Heart right ventricle (tissue), 16 donors: ENCODE measurements at places on chromosomes 16 and 17. TPM values are rescaled to one million over a fixed set of nuclear protein-coding genes. Genes with fewer than 3 reads are reported as not detected.
A peak's percentile ranks its signal among the peaks of the same experiment; 100 is the strongest.

SLFN12L gene
- 4.5 TPM for total RNA-seq

KRT13 gene
- not detected for total RNA-seq

MGAT5B gene
- total RNA-seq: not detected

TM4SF5 gene
- not detected for total RNA-seq

DNA sequence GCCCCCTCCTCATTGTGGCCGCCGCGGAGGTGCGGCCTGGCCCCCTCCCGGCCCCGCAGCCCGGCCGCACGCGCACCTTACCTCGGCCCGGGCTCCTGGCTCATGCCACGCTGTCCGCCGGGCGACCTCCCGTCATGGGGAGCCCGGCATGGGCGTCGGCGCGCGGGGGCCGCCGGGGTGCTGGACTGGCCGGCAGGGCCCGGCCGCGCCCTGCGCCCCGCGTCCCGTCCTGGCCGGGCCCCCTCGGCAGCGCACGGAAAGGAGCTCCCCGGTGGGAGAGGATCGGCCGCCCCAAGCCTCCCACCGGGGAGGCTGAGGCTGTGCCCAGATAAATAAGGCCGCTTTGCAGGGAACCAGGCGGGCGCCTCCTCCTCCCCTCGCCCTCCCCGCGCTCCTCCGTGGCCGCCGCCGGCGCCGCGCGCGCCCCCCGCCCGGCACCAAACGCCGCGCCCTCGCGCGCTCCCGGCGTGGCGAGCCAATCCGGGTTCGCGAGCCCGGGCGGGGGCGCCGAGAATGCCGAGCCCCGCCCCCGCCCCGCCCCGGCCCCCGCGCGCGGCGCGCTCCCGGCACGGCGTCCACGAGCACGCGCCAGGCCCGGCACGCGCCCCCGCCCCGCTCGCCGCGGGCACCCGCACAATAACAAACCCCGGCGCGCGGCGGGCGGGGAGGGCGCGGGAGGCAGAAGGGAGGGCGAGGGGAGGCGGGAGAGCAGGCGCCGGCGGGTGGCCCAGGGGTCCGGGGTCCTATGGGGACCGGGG is at the start of gene FBXL16:
Gene FBXL16, minus strand, starts transcription at position 371 of the 758 bp plus-strand sequence. CDS start 8,396 bp downstream, outside the sequence.
- no peak for DNase-seq
- H3K27me3 ChIP-seq: peaks cover 97% of the 10 kb centered on the region
- no peak within 1 kb of the TSS for H3K4me3 ChIP-seq

DNA sequence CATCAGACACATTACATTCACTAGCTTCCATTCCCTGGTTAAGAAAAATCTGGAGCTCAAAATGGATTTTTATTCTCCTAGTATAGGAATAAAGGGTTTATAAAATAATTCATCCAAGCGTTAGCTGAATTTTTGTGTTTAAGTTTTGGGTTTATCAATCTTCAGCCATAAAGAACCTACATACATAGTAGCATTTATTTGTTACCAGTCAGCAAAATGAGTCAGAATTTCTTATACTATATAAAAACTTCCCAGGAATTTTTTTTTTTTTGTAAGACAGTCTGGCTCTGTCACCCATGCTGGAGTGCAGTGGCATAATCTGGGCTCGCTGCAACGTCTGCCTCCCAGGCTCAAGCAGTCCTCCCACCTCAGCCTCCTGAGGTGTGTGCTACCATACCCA is 40.2 kb upstream of the SLC12A3 start:
- H3K4me1 ChIP-seq: no peaks in the 10 kb centered on the region
- no peaks in the 10 kb centered on the region for H3K27me3 ChIP-seq
- H3K36me3 ChIP-seq: no peaks in the 10 kb centered on the region
- no peak for DNase-seq

- no peaks in the 10 kb centered on the region for H3K36me3 ChIP-seq
- DNase-seq: no peak
- H3K4me3 ChIP-seq: peak overlapping the region; percentile 22
- no peaks in the 10 kb centered on the region for H3K27me3 ChIP-seq
Observed at GRCh38 chr16:73054813-73055482, 7.0 kb upstream of the ZFHX3 start.

DNA sequence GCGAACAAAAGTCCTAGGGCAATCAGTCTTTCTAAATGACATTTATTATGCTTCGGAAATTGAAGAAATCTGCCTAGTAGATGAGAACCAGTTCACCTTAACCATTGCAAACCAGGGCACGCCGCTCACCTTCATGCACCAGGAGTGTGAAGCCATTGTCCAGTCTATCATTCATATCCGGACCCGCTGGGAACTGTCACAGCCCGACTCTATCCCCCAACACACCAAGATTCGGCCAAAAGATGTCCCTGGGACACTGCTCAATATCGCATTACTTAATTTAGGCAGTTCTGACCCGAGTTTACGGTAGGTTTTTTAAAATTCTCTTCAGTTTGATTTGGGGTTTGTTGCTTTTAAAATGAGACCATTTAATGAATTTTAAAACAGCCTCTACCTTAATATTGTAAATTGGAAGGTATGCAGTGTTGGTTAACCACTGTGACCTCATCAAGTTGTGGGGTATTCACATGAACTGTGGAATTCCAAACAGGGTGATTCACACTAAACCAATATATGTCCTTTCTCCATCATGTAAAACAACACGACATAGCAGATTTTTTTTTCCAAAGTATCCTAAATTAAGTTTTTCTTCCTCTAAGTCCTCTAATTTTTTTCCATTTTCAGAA is 6.2 kb upstream of the EVI2A start:
- no peak overlapping the region for H3K27ac ChIP-seq
- H3K36me3 ChIP-seq: peaks cover 54% of the 10 kb centered on the region
- H3K4me3 ChIP-seq: no peak overlapping the region
- H3K27me3 ChIP-seq: no peaks in the 10 kb centered on the region

GRCh38 chr16:30079480-30079879 is 3.7 kb downstream of the PPP4C start:
- H3K27ac ChIP-seq: no peak overlapping the region
- H3K4me1 ChIP-seq: peaks cover 47% of the 10 kb centered on the region
- H3K36me3 ChIP-seq: peaks cover 73% of the 10 kb centered on the region

- peaks cover 4% of the 10 kb centered on the region for H3K36me3 ChIP-seq
- peak overlapping the region; percentile 84 for H3K4me3 ChIP-seq
- peaks cover 18% of the 10 kb centered on the region for H3K27me3 ChIP-seq
- peak; percentile 86 for DNase-seq
- H3K4me1 ChIP-seq: peaks cover 76% of the 10 kb centered on the region
Observed at GRCh38 chr16:67244387-67245185, 2.7 kb downstream of the FHOD1 start.

- no peaks in the 10 kb centered on the region for H3K36me3 ChIP-seq
- H3K4me1 ChIP-seq: peaks cover 18% of the 10 kb centered on the region
- H3K4me3 ChIP-seq: peak within 1 kb of the TSS; percentile 96
- H3K27ac ChIP-seq: peak within 1 kb of the TSS; percentile 99
- H3K27me3 ChIP-seq: no peaks in the 10 kb centered on the region
Observed at GRCh38 chr17:4366327-4367063, at the start of gene UBE2G1. TSS of gene UBE2G1 (minus strand) at chr17:4366675. CDS start at chr17:4366316, 359 bp downstream.

GRCh38 chr17:70158180-70158579 is 11.2 kb upstream of the KCNJ2 start:
- no peak overlapping the region for H3K27ac ChIP-seq
- no peak for DNase-seq
- no peaks in the 10 kb centered on the region for H3K36me3 ChIP-seq
- H3K4me3 ChIP-seq: no peak overlapping the region

- H3K27ac ChIP-seq: no peak overlapping the region
- no peaks in the 10 kb centered on the region for H3K36me3 ChIP-seq
- H3K27me3 ChIP-seq: no peaks in the 10 kb centered on the region
- H3K4me1 ChIP-seq: no peaks in the 10 kb centered on the region
- H3K4me3 ChIP-seq: no peak overlapping the region
Observed at GRCh38 chr16:83589576-83589975, 218.2 kb upstream of the HSBP1 start.

DNA sequence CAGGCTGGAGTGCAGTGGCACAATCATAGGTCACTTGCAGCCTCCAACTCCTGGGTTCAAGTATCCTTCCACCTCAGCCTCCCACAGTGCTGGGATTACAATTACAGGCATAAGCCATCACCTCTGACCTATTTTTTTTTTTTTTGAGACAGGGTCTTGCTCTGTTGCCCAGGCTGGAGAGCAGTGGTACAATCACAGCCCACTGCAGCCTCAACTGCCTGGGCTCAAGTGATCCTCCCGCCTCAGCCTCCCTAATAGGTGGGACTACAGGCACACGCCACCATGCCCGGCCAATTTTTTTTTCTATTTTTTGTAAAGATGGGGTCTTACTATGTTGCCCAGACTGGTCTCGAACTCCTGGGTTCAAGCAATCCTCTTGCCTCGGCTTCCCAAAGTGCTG is 5.6 kb upstream of the GGA2 start:
- H3K4me3 ChIP-seq: no peak overlapping the region
- no peaks in the 10 kb centered on the region for H3K27me3 ChIP-seq
- no peak overlapping the region for H3K27ac ChIP-seq
- peaks cover 6% of the 10 kb centered on the region for H3K4me1 ChIP-seq
- H3K36me3 ChIP-seq: no peaks in the 10 kb centered on the region

- no peak overlapping the region for H3K27ac ChIP-seq
- no peak for DNase-seq
- no peaks in the 10 kb centered on the region for H3K27me3 ChIP-seq
- no peak overlapping the region for H3K4me3 ChIP-seq
- no peaks in the 10 kb centered on the region for H3K36me3 ChIP-seq
- H3K4me1 ChIP-seq: peaks cover 19% of the 10 kb centered on the region
Observed at GRCh38 chr17:65638221-65638975, 77.0 kb upstream of the AXIN2 start.

DNA sequence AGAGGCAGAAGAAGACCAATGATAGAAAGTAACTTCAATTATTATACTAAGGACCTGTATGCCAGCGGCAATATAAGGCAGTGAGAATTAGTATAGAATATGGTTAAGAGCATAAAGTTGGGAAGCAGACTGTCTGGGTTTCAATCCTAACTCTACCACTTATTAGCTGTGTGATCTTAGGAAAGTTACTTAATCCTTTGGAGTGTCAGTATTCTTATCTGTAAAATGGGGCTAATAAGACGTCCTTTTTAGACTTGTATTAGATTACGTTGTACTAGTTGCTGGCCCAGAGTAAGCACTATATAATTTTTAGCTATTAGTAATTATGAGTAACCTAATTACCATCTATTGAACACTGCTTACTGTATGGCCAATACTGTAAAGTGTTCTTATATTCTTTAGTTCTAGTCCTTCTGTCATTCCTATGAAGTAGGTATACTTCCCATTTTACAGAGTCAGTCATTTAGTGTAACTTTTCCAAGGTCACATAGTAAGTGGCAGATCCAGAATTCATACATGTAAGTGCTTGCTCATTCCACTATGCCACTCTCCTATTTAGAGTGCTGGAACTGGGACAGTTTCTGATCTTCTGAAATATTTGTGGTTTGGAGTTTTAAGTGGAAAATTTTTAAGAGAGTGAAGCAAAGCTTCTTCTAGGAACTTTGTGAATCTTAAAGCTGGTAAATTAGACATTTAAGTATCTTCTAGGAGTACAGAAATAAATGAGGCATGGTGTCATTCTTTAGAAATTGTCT is 22.5 kb downstream of the HEATR9 start:
- H3K27ac ChIP-seq: no peak overlapping the region
- no peak for DNase-seq
- no peaks in the 10 kb centered on the region for H3K27me3 ChIP-seq
- no peak overlapping the region for H3K4me3 ChIP-seq
- no peaks in the 10 kb centered on the region for H3K4me1 ChIP-seq

GRCh38 chr17:57256708-57257112 is 387 bp downstream of the MSI2 start:
- DNase-seq: no peak
- H3K4me1 ChIP-seq: peaks cover 24% of the 10 kb centered on the region
- H3K4me3 ChIP-seq: peak overlapping the region; percentile 93

DNA sequence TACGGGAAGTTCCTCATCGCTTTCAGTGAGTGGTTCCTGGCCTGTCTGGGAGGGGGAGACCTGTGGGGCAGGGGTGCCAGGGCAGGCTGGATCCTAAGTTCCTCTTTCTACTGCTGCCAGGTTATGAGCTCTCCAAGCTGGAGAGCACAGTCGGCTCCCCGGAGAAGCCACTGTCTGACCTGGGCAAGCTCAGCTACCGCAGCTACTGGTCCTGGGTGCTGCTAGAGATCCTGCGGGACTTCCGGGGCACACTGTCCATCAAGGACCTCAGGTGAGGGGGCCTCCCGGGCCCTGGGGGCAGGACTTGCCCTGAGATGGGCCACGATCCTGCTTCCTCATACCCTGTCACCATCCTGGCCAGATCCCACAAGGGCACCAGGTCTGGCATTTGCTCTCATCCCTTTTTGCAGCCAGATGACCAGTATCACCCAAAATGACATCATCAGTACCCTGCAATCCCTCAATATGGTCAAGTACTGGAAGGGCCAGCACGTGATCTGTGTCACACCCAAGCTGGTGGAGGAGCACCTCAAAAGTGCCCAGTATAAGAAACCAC is 5.1 kb downstream of the PRSS8 start:
- H3K27me3 ChIP-seq: no peaks in the 10 kb centered on the region
- H3K4me1 ChIP-seq: peaks cover 44% of the 10 kb centered on the region
- no peak for DNase-seq
- H3K4me3 ChIP-seq: peak overlapping the region; percentile 18
- H3K27ac ChIP-seq: no peak overlapping the region

DNA sequence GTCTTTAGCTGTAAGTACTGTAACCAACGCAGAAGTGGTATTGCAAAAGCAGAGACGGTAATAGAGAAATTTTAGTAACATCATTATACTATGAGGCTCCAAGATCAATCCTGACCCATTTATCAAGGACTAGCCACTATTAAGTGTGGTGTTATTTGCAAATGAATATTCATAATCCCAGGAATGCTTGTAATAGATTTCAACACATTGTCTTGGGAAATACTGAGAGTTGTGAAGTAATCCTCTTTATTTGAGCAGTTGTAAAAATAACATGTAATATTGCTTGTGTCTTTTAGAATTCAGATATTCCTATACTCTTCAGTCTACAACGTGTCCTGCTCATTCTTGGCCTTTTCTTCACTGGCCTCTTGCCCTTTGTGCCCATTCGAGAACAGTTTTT is 46.4 kb downstream of the GDPD1 start:
- no peaks in the 10 kb centered on the region for H3K27me3 ChIP-seq
- H3K27ac ChIP-seq: no peak overlapping the region
- H3K4me3 ChIP-seq: no peak overlapping the region
- DNase-seq: no peak
- no peaks in the 10 kb centered on the region for H3K4me1 ChIP-seq
- no peaks in the 10 kb centered on the region for H3K36me3 ChIP-seq

- H3K4me1 ChIP-seq: peaks cover 11% of the 10 kb centered on the region
- no peak overlapping the region for H3K27ac ChIP-seq
- no peak overlapping the region for H3K4me3 ChIP-seq
- DNase-seq: no peak
- no peaks in the 10 kb centered on the region for H3K27me3 ChIP-seq
- no peaks in the 10 kb centered on the region for H3K36me3 ChIP-seq
Observed at GRCh38 chr17:14330492-14330962, 29.6 kb downstream of the HS3ST3B1 start.

- no peak for DNase-seq
- H3K27me3 ChIP-seq: peaks cover 15% of the 10 kb centered on the region
- H3K4me3 ChIP-seq: no peak overlapping the region
- no peak overlapping the region for H3K27ac ChIP-seq
Observed at GRCh38 chr16:86649875-86650274, 71.5 kb downstream of the FOXL1 start.

GRCh38 chr17:4897198-4897687 is 2.1 kb upstream of the C17orf107 start:
- H3K27ac ChIP-seq: no peak overlapping the region
- H3K27me3 ChIP-seq: peaks cover 25% of the 10 kb centered on the region
- H3K4me3 ChIP-seq: no peak overlapping the region
- no peak for DNase-seq

- H3K36me3 ChIP-seq: no peaks in the 10 kb centered on the region
- H3K4me3 ChIP-seq: peak overlapping the region; percentile 46
- no peaks in the 10 kb centered on the region for H3K4me1 ChIP-seq
- H3K27ac ChIP-seq: no peak overlapping the region
- peaks cover 97% of the 10 kb centered on the region for H3K27me3 ChIP-seq
Observed at GRCh38 chr17:73902416-73903181, 258.4 kb upstream of the SDK2 start.
